ENCODE measurements at places on chromosomes 1 and 21.

DNA sequence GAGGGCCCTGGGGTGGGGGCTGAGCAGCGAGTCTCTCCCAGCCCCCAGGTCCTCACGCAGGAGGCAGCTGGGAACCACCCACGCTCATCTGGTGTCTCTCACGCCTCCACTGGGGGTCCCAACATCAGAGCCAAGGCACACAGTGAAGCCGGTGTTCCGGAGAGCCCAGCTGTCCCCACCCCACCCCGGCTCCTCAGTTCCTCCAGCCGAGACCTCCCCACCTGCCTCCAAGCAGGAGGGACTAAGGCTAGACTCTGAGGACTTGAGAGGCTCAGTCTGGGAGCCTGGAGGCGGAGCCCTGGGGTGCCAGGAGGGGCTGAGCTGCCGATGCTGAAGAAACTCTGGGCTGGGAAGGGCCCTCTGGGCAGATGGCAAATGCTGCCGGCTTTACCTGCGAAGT is 1.6 kb upstream of the HPCA start:
- DNase-seq = no peak

DNA sequence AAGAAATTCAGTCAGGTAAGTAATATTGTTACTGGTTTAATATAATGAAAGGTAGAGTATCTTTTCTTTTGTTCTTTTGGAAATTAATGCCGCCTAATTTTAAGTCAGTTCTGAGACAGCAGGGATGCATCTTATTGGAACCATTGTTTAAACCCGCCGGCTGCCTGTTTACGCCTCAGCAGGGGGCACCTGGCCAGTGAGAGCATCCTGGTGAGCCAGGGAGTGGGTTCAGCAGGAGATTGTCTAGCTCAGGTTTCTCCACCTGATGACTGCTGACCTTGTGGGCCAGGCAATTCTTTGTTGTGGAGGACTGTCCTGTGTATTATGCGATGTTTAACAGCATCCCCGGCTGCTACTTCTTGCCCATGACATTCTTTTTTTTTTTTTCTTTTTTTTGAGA is 30.2 kb downstream of the CHAF1B start:
- no peak for DNase-seq

DNA sequence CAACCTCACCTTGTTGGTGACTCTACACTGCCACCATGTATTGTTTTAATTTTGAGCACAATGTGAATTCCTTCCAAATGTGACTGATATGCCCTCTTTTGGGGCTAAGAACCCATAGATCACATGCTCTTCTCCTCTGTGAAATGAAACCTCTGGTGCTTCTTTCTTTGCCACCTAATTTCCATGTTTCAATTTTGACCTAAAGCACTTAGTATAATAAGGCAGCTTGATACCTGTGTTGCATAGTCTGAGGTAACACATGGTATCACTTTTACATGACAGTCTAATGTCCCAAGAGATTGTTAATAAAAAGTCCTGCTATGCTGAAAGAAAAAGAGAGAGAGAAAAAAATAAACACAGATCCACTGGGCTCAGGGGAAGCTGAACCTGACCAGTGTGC is 24.2 kb downstream of the CLEC20A start:
- no peak for DNase-seq

DNA sequence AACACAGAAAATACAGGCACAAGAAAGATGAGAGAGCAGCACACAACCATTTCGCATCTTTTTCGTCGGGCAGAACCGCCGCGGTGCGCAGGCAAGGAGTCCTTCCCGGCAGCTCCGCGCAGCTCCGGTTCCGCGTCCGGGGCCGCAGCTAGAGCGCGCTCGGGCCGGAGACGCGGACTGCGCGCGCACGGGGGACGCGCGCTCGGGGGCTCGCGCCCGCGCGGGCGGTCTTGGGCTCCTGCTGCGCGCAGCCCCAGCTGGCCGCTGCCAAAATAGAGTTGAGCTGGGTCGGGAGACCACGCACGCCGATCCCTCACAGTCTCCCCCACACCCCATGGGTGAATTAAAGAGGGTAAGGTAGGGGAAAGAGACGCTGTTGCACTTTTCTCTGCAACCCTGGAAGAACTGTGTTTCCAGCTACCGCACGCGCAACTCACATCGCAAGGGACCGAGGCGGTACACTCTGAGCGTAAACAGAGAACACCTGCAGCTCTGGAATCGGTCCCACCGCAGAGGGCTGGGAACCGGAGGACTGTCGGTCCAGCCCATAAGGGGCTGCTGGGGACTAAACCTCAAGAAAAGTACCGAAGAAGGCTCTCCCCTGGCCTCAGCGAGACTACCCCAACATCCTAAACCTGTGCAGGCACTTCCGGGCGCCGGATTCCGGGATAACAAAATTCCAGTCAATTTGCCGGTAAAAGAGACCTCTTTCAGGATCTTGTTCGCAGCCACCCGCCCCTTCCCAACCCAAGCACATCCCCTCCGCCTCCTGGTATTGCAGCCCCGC is 1.7 kb downstream of the NR5A2 start:
- no peak for DNase-seq

- DNase-seq = no peak
Observed at GRCh38 chr1:77976433-77977076, 2.3 kb downstream of the FUBP1 start.

GRCh38 chr21:37508341-37508740 is 141.8 kb downstream of the DYRK1A start:
- no peak for DNase-seq

- no peak for DNase-seq
Observed at GRCh38 chr1:33180226-33180910, 1.5 kb downstream of the TRIM62 start.

GRCh38 chr1:236009191-236009590 is 55.7 kb downstream of the NID1 start:
- no peak for DNase-seq

Data from stimulated activated CD8-positive, alpha-beta memory T cell treated with anti-CD3 and anti-CD28 coated beads, Interleukin-7, amount 100 ng/mL, for 1 hour (primary cell).